Thymus (tissue), 14 donors: ENCODE measurements at places on chromosomes 5 and 9.

DNA sequence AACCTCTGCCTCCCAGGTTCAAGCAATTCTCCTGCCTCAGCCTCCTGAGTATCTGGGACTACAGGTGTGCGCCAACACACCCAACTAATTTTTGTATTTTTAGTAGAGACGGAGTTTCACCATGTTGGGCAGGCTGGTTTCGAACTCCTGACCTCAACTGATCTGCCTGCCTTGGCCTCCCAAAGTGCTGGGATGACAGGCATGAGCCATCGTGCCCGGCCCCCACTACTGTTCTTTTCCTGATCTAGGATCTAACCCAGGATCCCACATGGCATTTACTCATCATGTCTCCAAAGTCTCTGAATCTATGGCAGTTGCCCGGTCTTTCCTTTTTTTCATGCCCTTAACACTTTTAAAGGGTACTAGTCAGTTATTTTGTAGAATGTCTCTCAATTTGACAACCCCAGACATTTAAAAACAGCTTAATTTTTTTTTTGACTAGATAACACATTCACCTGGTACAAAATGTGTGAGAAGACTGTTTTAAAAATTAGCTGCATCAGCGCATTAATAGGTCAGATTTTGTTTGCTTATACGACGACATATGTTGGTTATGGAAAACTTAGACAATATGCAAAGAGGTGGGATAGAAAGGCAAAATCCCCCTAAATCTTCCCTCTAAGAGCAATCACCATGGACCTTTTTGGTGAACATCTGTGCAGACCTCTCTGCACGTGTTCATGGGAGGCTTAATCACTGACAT lies 46.5 kb downstream of the STOM start:
- DNase-seq: no peak

- no peak for DNase-seq
These were observed 10.6 kb upstream of the CSNK1A1 start for GRCh38 chr5:149561848-149562247.

DNA sequence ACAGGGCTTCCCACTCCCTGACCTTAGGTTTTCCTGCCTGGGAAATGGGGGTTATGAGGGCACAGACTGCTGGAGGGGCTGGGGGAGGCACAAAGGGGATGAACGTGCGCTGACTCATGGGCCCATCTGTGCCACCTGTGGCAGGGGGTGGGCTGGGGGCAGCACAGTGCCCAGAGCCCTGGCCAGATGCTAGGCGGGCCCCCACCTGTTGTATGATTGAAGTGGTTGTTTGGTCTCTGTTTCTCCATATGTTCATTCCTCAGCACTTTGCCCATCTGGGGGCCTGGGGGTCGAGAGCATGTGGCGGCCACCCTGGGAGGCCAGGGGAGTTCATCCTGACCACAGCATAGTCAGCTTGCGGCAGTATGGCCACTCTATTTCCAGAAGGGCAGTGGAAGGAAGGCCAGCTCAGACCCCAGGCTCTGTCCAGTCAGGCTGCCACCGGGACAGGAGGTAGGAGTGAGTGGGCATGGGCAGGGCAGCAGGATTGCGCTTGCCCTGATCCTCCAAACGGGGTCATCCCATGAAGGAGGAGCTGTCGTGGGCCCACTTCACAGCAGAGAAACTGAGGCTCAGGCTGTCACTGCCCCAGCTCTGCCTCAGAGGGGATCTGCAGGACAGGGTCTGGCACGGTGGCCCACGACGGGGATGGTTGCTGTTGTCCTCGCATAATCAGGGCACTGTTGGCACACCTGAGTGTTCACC lies 841 bp upstream of the NINJ1 start:
- DNase-seq: no peak

- DNase-seq: no peak
These were observed 2.6 kb downstream of the SLC35A4 start for GRCh38 chr5:140567136-140567818.

- DNase-seq: no peak
These were observed 75.7 kb upstream of the FCN1 start for GRCh38 chr9:134993416-134993815.

GRCh38 chr9:21964925-21965385 lies 29.2 kb downstream of the CDKN2A start:
- no peak for DNase-seq

GRCh38 chr5:169286572-169287300 lies 14.2 kb downstream of the SLIT3 start:
- no peak for DNase-seq

DNA sequence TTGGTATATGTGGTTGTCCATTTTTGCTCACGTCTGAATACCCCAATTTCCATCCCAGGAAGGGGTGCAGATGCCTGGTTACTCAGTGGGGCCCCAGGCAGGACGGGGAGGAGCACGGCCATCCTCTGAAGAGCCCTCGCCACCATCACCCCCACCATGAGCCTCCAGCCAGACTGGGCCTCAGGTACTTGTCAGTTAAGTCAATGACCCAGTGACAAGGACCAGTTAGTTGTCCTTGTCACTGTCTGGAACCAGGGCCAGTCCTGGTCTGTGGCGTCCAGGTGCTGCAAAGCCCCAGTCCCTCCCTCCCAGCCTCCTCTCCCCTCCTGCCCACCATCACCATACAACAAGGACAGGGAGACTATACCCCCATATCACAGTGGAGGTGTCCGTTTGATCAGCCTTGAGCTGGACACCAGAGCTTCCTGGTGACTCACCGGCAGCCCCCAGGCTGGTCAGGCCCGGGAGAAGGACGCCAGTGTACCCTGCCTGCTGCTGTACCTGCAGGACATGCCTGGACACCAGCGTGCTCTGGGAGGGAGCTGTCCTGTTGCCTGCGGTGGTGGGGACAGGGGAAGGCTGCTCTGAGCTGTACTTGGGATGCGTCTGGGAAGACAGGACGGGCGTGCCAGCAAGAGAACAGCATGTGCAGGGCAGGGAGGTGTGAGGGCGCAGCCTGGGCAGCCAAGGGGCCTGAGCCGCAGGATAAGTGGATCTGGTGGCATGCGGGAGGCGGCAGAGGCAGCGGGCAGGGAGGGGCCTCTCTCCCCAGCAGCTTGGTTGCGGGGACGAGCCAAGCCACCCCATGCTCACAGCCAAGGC lies 32.6 kb upstream of the TTLL11 start:
- no peak for DNase-seq

DNA sequence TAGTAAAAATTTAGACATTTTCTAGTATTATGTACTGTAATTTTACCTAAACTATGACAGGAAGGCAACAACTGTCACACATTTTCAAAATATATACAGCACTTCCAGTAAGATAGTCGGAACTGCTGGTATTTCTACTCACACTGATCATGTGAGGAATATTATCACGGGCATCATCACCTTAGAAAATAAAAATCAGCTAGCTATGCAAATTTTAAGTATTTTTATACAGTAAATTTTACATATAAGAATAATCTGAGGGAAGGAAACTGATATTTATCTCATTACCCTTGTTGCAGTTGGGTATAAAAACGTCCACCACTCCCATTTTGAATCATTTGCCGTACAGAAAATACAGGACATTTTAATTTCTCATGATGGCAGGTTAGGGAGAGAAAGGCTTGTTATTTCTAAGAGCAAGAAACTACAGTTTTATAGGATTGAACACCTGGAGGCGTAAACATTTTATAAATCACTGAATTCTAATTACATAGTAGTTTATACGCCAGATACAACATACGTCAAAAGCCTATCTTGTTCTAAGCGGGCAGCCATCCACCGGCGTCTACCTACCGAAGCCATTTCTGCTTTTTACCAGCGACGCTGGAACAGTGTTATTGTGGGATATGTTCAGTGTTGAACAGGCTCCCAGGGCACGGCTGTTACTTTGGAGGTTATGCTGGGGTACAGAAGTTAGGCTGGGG lies 729 bp upstream of the TNPO1 start:
- DNase-seq: no peak

DNA sequence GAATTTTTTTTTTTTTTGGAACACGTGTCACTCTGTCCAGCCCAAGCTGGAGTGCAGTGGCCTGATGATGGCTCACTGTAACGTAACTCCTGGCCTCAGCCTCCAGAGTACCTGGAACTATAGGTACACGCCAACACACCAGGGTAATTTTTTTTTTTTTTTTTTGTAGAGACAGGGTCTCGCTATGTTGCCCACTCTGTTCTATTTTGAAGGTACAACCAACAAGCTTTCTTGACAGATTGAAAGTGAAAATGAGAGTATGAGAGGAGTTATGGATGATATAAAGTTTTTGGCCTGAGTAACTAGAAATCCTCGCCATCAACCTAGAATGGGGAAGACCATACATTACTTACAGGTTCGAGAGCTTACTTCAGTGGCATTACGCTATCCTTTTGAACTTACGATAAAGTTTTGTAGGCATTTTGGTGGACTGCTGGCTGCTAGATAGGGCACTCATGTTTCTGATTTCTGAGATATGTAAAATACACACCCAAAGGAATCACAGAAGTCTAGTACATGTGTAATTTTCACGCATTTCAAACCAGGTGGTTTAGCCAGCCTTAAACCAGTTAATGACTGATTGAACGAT lies 806 bp upstream of the CDC42SE2 start:
- DNase-seq: no peak

DNA sequence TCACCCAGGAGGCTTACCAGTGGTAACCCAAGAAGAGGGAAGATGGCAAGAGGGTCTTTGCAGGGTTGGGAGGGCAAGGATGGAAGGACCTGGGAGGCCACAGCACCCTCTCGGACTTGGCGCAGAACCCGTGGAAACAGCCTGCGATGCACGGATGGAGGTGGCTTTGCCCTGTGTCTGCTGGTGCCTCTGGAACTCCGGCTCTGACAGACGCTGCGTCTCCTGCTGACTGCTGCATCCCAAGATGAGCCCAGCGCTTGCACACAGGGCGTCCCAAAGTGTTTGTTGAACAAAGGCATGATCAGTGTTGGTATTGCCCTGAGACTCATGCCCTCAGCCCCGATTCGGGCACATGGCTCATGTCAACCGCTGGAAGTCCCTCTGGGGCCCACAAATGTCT lies 2.0 kb upstream of the RNU6ATAC start:
- DNase-seq: no peak

DNA sequence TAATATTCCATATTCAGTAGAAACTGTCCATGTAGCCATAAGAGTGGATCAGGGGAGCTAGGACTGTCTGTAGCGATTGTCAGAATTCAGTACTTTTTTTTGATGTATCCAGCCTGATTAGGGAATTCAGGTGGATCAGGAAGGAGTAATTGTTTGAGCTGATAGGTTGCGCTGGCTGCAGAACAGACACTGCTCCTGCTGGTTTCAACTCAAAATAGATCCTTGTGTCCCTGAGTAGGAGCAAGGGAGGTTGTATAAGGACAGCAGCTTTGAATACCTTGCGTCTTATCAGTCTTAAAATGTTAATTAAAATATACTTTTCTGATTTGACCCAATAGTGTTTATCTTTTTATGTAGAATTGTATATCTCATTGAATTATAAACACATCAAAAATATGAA lies 229.6 kb downstream of the KDM4C start:
- no peak for DNase-seq

GRCh38 chr5:65825408-65826328 lies 100.7 kb upstream of the ERBIN start:
- no peak for DNase-seq

DNA sequence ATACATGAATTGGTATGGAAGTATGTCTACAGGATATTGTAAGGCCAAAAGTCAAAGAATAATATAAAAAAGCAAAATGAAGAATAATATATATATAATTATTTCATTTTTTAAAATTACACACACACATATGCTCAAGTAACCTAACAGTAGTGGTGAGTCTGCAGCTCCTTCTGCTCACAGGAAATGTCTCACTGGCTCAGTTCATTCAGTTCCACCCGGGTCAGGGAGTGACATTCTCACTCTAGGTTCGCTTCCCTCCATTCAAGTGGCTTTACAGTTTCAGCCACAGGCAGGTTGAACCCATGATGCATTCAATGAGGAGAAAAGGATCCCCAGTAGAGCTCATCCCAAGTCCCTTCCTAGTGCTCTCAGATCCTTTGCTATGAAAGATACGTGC lies 90.8 kb downstream of the SUSD1 start:
- no peak for DNase-seq

DNA sequence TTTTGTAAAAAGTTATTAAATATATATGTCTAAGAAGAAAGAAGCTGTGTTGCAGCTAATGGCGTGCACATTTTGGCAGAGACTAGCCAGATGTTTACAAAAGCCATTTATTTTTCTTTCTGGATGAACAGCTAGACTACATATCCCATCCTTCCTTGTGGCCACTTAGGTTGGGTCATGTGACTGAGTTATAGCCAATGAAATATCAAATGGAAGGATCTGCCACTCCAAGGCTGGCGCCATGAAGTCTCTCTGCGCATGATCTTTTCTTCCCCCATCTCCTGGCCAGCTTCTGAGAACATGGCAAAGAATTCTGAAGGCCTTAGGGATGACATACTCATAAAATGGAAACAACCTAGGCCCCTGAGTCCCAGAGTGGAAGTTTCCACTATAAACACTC lies 244.2 kb upstream of the DAB2 start:
- DNase-seq: no peak

DNA sequence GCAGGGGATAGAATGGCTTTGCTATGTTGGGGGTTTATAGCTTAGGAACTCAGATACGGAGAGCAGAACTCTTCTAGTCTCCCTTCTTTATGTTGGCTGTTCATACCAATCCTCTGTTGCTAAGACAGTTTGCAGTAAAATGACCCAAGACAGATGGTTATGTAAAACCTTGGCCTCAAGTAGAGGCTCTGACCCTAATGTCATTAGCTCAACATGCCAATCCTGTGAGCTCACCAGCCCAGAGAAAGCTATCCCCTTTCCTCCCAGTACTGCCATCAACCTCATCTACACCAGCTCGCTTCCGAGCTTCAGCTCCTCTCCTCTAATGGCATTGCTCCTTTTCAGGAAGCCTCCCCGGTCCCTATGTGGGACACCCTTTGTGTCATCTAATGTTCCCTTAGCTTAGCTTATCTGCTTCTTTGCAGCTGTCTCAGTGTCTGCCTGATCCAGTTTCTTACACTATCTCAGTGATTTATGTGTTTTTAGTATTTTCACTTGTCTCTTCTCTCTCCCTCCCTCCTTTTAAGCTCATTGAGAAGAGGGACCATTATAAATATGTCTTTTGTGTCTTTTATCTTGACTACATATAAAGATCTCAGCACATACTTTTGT lies 281.3 kb upstream of the CLINT1 start:
- no peak for DNase-seq

GRCh38 chr5:67065696-67066095 lies 130.9 kb downstream of the CD180 start:
- peak; percentile 25 for DNase-seq
